Calu3 (cell line): ENCODE measurements at places on chromosomes 12 and 14. TPM values are rescaled to one million over a fixed set of nuclear protein-coding genes. Genes with fewer than 3 reads are reported as not detected.
A peak's percentile ranks its signal among the peaks of the same experiment; 100 is the strongest.

The ASCL1 gene
- 0.15 TPM in 1 of 2 replicates, not detected in the other for total RNA-seq

- DNase-seq = no peak
Observed at GRCh38 chr12:62700091-62700880, 233.7 kb downstream of the MON2 start.

DNA sequence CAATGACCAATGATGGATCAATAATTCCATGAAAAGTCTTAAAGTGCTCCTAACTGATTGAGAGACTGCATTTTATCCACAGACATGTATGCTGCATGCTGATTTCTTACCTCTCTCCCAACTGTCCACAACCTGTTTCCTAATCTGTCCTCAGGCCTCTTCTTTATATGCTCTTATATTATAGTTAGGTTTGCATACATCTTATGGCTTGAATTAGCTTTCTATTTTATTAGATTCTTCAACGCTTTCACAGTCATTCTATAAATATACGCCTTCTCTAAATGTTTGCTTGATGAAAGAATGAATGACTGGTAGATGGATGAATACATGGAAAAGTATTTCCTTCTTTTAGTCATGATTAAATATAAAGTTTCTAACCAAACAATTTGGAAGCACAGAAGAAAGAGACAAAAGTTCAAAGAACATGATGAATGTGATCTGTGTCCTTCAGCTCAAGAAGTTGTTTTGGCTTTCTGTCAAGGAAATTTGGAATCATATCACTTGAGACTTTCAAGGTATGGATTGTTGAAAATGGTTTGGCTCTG, 91.8 kb upstream of the NPAS3 start:
- no peak for DNase-seq

The IQSEC3 gene
- total RNA-seq = 0.42 TPM in 1 of 2 replicates, not detected in the other

- no peak for DNase-seq
Observed at GRCh38 chr14:24927809-24928208, 122.1 kb downstream of the STXBP6 start.

DNA sequence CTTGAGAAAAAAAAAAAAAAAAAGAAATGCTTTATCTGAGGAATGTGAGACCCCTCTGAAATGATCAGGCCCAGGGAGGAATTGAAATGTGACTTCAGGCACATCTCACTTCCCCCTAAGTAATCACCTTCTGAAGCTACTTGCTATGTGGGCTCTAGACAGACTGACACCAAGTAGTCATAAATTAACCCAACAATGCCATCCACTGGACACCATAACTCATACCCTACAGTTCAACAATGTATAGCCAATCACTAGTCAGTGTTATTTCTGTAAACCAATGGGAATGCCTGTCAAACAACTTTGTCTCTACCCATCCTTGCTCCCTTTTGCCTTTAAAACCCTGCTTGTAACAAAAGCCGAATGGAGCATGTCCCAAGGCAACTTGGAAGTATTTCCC, 182.7 kb upstream of the TMPO start:
- DNase-seq = no peak

DNA sequence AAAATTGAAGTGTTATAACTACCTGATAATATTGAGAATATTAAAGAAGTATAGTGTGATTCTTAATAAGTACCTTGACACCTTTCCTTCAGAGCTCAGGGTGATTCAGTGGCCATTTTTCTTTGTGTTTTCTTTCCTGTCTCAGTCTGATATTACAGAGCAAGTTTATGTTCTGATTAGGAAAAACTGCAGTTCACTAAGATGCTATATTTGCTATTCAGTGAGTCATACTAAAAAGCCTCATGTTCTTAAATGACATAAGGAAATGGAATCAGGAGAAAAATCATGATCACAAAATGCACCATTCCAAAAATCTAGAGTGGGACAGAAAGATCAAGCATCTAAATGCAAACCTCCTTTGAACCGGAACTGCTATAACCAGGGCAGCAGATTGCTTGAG, 390.6 kb upstream of the ATP2B1 start:
- no peak for DNase-seq

The MUCL1 gene
- total RNA-seq = not detected in 2 replicates

The GALNT16 gene
- 2.5 and 4.0 TPM in 2 replicates for total RNA-seq

DNA sequence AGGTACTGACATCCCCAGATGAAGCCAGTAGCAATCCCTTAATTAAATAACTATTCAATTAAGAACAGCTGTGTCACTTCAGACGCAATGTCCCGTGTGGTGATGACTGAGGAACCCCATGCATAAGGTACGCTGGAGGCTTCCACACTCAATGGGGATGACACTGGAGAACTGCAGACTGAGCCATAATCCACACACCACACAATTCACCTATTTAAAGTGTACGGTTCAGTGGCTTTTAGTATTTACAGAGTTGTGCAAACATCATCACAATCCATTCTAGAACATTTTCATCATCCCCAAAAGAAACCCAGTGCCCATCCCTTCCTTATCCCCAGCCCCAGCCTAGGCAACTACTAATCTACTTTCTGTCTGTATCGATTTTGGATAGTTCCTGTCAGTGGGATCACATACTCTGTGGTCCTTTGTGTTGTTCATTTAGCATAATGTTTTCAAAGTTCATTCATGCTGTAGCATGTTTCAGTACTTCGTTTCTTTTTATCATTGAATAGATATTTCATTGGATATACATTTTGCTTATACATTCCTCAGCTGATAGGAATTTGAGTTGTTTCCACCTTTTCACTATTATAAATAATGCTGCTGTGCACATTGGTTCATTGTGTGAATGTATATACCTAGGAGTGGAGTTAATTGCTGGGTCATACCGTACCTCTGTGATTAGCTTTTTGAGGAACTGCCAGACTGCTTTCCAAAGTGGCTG, 61.1 kb downstream of the NINJ2 start:
- no peak for DNase-seq

DNA sequence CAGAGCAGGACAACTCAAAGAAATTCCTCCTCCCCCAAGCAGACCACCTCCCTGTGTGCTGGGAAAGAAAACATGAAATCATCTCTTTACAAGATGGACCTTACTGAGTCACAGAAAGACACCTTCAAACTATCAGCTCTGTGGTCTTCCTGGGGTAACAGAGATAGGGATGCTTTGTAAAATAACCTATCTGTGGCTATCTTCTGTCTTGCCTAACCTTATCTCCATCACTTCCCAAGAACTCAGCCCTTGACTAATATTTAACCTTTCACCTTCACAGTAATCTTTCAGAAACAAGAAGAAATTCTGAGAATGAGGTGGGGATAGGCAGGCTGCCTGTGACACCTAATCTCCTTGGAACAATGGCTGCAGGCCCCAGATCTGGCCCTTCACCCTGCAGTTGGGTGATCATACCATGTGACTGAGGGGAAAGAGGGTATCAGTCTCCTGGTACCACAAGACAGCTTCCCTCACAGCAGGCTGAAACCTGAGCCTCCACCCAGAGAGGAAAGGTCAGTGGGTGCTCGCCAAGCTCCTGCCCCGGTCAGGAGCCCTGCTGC, 27.4 kb upstream of the CEBPE start:
- DNase-seq = no peak

- no peak for DNase-seq
Observed at GRCh38 chr14:94770251-94770749, 387 bp upstream of the GSC start.

DNA sequence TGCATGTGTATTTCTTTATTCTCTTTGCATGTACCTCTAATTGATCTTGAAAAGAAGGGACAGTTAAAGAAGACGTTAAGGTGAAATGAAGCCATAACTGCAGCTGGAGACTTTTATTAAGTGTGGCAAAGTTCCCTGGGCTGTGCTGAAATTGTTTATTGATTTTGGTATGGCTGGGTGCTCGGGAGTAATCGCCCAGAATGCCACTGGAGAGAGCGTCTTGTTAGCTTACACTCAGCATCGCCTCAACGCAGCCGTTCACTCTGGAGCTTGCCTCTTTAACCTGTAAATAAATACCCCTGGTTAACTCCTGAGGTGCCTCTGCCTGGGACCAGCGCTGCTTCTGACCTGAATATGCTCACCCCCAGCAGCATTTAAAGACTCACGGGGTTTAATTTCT, 98.6 kb downstream of the GPATCH2L start:
- DNase-seq = no peak

DNA sequence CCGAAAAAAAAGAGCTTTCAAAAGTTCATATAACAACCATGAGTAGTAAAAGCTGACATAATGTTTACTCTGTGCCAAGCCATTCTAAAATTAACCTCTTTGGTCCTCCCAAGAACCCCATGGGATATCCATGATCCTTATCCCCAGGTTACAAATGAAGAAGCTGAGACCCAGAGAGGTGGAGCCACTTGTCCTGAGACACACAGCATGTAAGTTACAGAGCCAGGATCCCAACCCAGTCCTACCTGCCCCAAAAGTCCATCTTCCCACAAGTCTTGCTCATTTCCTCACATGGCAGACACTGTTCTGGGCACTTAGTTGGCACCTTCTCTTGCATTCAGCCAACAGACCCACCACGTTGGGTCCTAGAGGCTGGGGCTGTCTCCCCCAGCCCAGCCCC, 37.1 kb downstream of the TRPV4 start:
- DNase-seq = no peak

DNA sequence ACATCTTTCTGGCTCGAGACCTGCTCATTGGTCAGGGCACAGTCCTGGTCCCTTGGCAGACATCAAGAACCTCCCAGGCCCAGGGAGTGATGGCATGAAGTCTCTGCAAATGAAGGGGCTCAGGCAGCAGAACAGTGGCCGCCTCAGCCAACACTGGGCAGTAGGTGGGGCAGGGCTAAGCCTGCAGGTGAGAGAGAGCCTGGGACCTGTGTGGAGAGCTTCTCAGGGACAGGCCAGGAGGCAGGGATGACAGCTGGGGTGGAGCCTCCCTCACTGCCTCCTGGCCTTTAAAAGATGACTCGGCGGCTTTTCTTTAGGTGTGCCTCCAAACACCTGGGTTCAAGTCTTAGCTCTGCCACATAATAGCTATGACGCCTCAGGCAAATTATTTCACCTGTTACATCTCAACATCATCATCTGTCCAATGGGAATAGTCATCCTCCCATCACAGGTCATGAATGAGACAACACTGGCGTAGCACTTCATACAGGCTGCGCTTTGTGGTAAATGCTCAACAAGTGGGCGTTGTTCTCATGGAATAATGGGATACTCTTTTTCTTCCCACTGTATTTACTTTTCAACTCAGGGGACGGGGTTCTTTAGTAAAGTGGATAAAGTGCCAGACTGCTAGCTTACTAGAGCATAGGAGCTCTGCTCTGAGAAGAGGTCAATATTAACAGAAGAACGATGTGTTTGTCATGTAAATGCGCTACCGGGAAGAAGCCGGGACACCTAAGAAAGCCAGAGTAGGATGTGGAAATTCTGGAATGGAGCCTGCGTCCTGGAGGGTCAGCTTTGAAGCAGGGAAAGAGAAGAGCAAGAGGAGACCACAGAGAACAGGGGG, 277.4 kb downstream of the FOXN3 start:
- DNase-seq = no peak

- DNase-seq = peak; percentile 59
Observed at GRCh38 chr12:67710582-67710981, 62.0 kb downstream of the DYRK2 start.

DNA sequence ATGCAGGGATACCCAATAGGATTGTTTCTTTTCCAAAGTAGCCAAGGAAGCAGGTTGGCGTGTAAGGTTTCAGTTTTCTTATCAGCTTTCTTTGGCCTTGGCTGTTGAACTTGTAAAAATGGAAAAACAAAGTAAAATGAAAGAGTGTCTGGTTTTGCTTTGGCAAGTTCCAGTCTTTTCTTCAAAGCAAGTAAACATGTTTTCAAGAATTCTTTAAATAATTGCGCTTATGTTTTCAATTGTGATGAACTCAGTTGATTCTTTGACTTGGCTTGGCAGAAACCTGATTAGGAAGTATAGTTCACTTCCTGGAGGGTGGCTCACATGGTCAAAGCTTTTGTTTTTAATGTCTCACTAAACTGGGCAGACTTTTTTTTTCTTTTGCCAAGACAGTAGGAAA, 112.2 kb upstream of the USP44 start:
- DNase-seq = no peak

The MIA2 gene
- 49.1 and 52.8 TPM in 2 replicates for total RNA-seq

DNA sequence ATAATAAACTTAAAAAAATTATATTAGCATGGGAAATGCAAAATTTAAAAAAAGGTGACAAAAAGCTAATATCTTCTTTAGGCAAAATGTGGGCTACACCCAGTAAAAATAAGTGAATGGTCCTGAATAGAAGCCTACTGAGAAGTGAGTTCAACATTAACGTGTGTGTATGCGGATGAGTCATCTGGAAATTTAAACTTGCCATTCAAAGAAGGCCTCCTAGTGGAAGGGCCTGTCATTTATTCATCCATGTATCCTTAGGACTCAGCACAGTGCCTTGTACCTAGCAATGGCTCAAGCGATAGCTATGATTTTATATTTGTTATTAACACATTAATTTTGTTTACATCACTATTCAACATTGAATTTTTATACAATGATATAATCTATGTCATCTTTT, 226.2 kb downstream of the NUBPL start:
- no peak for DNase-seq

GRCh38 chr12:120666571-120667390, 20.2 kb upstream of the MLEC start:
- no peak for DNase-seq

GRCh38 chr12:125861299-125862281, 796.4 kb downstream of the AACS start:
- no peak for DNase-seq

GRCh38 chr12:41966916-41967315, 177.8 kb downstream of the GXYLT1 start:
- DNase-seq = no peak

DNA sequence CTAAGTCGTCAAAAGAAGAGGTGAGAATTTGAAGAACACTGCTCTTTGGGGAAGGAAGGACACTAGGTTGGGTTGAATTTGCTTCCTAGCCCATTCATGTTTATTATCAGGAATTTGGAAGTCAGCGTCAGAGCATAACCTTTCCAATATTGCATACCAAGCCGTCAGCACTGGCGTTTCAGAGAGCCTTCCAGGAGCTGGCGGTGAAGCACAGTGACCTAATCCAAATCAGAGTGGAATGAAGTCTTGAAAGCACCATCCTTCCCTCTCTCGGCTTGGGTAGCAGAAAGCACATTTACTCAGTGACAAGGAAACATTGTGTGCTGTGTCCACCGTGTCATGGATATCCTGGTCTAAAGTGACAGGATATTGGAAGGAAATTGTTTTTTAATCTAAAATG, 240.3 kb upstream of the PELI2 start:
- DNase-seq = no peak

DNA sequence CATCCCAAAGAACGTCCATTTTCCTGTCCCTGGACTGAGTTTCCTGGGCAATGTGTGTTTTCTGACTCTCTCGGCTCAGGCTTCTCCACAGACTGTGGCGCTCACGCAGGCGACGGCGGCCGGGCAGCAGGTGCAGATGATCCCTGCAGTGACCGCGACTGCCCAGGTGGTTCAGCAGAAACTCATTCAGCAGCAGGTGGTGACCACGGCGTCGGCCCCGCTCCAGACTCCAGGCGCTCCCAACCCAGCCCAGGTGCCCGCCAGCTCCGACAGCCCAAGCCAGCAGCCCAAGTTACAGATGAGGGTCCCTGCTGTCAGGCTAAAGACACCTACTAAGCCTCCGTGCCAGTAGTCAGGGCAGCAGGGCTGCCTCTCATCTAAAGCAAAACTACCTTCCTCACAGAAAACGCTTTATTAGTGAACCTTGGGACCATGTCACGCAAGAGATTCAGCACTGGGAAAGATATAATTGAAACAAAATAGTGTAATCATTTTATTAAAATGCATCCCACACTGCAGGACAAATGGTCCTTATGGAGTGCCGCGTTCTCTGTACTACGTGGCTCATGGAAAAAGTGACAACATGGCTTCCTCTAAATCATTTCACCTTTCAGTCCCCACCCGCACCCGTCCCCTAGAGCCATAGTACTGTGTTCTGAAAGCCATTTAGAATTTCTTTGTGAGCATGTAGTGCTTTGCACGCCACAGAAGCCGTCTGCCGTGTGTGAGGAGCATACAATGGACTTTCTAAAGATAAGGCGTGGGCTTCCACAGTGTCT, 66.6 kb downstream of the DDX51 start:
- no peak for DNase-seq
